ENCODE measurements at places on chromosomes 11 and 22.

DNA sequence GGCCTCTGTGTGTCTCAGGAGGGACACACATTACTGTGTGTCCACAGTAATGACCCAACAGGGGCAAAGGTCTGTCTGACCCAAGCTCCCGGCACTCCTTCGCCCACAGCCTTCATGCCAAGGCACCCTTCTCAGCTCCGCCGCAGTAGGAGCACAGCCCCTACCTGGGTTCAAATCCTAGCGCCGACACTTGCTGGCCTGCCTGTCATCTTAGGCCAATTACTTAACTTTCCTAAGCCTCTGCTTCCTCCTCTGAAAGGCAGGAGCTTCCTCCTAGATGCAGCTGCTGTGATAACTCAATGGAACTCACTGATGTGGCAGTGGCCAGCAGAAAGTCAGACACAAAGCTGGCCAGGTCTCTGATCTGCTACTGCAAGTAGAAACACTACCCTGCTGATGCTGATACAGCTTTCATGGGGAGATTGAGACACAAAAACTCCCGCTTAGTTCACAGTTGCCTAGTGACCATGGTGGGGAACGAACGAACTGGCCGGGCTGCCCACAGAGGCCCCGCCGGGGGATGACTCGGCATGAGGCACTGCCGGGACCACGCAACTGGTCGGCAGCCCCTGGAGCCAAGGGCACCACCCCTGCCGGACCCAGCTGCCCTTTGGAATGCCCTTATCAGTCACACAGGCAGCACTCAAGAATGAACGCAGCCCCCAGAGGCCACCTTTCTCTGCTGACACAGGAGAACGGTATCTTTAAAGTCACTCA lies 8.1 kb downstream of the EHD1 start:
- no peaks in the 10 kb centered on the region for H3K27me3 ChIP-seq
- H3K27ac ChIP-seq, result peak overlapping the region; percentile 93
- peak; percentile 36 for DNase-seq
- H3K36me3 ChIP-seq, result peaks cover 5% of the 10 kb centered on the region

GRCh38 chr11:126113012-126113411 lies 50.3 kb upstream of the CDON start:
- H3K4me1 ChIP-seq, result peaks cover 38% of the 10 kb centered on the region
- DNase-seq, result no peak
- peak overlapping the region; percentile 85 for H3K27ac ChIP-seq
- H3K4me3 ChIP-seq, result no peak overlapping the region
- no peaks in the 10 kb centered on the region for H3K36me3 ChIP-seq

DNA sequence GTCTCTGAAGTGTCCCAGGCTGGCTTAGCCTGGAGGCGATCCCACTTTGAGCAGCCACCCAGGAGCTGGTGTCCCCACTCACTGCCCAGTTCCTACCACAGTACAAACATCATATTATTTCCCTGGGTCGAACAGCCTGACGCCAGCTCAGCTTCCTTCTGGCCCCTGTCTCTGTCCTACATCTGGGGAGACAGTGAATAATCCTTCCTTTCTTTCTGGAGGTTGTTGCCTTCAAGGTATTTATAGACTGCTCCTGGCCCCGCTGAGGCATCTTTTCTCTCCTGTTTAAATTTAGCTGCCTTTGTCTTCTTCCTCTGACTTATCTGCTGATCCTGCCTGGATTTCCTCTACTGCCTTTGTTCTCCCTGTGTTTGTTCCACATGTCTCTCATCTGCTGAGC lies 56.8 kb upstream of the LRRC55 start:
- no peaks in the 10 kb centered on the region for H3K36me3 ChIP-seq
- no peak for DNase-seq
- H3K27me3 ChIP-seq, result no peaks in the 10 kb centered on the region
- no peak overlapping the region for H3K4me3 ChIP-seq

GRCh38 chr11:132361011-132361550 lies 990.7 kb downstream of the NTM start:
- H3K27me3 ChIP-seq, result no peaks in the 10 kb centered on the region
- DNase-seq, result no peak
- H3K4me3 ChIP-seq, result no peak overlapping the region
- no peaks in the 10 kb centered on the region for H3K36me3 ChIP-seq
- no peaks in the 10 kb centered on the region for H3K4me1 ChIP-seq

- H3K27me3 ChIP-seq, result no peaks in the 10 kb centered on the region
- peaks cover 12% of the 10 kb centered on the region for H3K4me1 ChIP-seq
- DNase-seq, result no peak
- no peak overlapping the region for H3K27ac ChIP-seq
- no peak overlapping the region for H3K4me3 ChIP-seq
Observed at GRCh38 chr11:36360318-36360717, 64.2 kb downstream of the PRR5L start.

- no peak for DNase-seq
- peak overlapping the region; percentile 1 for H3K27ac ChIP-seq
- no peaks in the 10 kb centered on the region for H3K36me3 ChIP-seq
- no peak overlapping the region for H3K4me3 ChIP-seq
Observed at GRCh38 chr11:114122686-114123085, 63.2 kb downstream of the ZBTB16 start.

DNA sequence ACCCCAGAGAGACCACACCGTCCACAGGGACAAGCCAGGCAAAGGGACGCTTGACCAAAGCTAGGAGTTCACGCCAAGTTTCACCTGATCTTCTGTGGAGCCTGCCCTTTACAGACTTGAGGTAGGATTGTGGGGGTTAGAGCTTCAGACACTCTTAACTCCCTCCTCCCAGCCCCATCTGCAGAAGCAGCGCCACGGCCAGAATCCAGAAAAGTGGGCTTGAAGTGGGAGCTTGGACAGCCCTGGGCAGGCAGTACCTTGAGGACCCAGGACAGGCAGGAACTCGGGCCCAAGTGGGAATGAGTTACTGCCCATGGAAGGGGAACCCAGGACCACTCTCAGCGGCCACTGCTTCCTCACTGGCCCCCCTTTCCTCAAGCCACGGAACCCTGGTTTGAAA lies 695.9 kb downstream of the TBC1D22A start:
- no peaks in the 10 kb centered on the region for H3K36me3 ChIP-seq
- H3K27me3 ChIP-seq, result no peaks in the 10 kb centered on the region
- no peak overlapping the region for H3K4me3 ChIP-seq
- DNase-seq, result no peak

DNA sequence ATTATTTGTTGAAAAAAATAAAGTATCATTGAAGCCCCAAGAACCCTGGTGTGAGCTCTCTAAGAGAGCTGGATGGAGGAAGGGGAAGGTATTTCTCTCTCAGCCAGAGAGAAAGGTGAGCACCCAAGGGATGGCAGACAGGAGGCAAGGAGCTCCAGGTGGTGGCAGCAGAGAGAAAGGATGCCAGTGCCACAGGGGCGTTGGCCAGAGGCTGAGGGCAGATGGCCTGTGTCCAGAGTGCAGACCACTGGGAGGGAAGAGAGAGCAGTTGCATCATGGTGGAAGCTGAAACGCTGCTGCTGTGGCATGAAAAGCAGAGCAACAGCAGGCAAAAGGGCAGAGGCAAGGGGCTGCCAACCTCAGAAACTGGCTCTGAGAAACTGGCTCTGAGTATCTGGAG lies 8.5 kb downstream of the SPON1 start:
- no peaks in the 10 kb centered on the region for H3K36me3 ChIP-seq
- H3K4me3 ChIP-seq, result no peak overlapping the region
- peak; percentile 69 for DNase-seq
- no peak overlapping the region for H3K27ac ChIP-seq
- H3K4me1 ChIP-seq, result peaks cover 2% of the 10 kb centered on the region

DNA sequence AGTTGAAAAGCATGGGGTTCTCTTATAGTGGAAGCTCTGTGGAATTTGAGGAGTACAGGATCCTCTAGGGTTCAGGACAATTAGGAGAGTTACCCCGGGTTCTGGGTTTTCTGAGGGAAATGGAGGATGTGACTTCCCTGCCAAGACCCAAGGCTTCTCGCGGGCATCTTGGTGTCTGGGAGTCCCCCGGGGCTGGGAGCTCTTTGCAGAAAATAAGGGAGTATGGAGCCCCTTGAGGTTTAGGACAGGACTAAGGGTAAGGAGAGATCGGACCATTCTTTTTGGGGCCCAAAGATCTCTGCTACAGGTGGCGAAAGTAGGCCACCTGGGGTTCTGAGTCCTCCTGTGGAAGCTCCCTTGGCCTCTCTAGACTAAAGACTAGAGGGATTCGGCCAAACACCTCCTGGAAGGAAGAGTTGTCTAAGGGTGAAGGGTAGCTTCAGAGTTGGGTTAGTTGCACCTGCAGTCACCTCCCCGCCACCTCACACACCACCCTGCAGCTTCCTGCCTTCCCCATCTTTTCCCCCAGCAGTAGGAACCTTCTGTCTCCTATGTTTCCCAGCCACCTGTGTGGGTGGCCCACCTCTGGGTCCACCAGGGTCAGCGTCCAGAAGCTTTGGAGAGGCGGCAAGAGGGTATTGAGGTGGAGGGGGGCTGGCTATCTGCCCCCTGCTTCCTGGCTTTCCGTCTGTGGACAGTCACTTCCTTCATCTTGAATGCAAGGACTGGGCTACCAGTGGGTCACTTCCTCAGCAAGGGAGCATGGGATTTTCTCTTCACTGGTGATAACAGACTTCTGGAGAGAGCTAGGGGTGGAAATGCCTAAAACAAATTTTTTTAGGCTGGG lies 908 bp downstream of the LIMK2 start:
- H3K27ac ChIP-seq, result peak overlapping the region; percentile 90
- H3K27me3 ChIP-seq, result no peaks in the 10 kb centered on the region
- H3K4me1 ChIP-seq, result peaks cover 5% of the 10 kb centered on the region

GRCh38 chr22:37953062-37953436 lies 352 bp downstream of the C22orf23 start:
- peak overlapping the region; percentile 88 for H3K27ac ChIP-seq
- peak overlapping the region; percentile 94 for H3K4me3 ChIP-seq
- peaks cover 22% of the 10 kb centered on the region for H3K4me1 ChIP-seq
- no peak for DNase-seq
- H3K27me3 ChIP-seq, result peaks cover 10% of the 10 kb centered on the region

DNA sequence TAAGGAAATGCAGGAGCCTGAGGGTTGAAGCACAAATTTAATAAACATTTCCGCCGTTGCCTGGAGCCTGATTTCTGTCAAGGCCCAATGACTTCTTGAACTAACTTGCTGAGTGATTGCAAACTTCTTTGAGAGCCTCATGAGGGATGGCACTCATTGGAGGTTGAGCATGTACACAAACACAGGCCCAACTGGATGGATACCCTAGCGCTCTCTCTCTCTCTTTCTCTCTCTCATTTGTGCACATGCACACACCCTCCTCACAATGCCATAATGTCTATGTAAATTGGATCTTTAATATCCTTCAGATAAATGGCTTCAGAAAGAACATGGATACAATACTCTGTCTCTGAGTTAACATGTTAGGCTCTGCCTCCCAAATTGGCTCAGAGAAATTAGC lies 597.7 kb upstream of the CADM1 start:
- no peak for DNase-seq
- no peaks in the 10 kb centered on the region for H3K27me3 ChIP-seq
- H3K4me1 ChIP-seq, result no peaks in the 10 kb centered on the region
- H3K4me3 ChIP-seq, result no peak overlapping the region

DNA sequence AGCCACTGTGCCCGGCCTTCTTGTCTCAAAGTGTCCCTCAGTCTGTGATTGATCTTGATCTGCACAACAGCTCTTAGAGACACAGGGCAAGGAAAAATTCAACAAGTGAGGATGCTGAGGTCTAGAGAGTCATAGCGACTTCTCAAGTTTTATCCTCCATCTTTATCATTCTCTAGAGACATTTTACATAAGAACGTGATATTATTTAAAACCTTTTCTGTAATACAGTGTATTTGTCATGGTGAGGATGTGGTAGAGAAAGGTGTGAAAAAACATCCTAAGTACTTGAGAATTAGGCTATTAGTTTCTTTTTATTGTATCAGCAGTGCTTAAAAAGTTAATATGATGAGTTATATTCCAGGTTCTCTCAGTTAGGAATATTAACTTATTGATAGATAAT lies 50.2 kb downstream of the EMSY start:
- peaks cover 22% of the 10 kb centered on the region for H3K4me1 ChIP-seq
- H3K36me3 ChIP-seq, result peaks cover 19% of the 10 kb centered on the region
- no peaks in the 10 kb centered on the region for H3K27me3 ChIP-seq

DNA sequence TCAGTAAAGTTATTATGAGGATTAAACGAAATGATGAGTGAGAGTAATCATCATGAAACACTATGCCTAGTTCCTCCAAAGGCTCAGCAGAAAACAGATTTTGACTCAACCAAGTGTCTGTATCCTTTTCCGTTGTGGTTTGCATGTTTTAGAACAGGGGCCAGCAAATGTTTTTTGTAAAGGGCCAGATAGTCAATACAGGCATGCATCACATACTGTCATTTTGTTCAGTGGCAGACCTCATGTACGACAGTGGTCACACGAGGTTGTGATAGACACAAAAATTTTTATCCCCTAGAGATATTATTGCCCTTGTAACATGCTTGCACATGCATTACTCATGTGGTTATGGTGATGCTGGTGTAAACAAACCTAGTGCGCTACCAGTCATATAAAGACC lies 81.9 kb upstream of the SLC25A18 start:
- DNase-seq, result no peak
- H3K36me3 ChIP-seq, result no peaks in the 10 kb centered on the region
- no peak overlapping the region for H3K27ac ChIP-seq
- no peaks in the 10 kb centered on the region for H3K4me1 ChIP-seq

DNA sequence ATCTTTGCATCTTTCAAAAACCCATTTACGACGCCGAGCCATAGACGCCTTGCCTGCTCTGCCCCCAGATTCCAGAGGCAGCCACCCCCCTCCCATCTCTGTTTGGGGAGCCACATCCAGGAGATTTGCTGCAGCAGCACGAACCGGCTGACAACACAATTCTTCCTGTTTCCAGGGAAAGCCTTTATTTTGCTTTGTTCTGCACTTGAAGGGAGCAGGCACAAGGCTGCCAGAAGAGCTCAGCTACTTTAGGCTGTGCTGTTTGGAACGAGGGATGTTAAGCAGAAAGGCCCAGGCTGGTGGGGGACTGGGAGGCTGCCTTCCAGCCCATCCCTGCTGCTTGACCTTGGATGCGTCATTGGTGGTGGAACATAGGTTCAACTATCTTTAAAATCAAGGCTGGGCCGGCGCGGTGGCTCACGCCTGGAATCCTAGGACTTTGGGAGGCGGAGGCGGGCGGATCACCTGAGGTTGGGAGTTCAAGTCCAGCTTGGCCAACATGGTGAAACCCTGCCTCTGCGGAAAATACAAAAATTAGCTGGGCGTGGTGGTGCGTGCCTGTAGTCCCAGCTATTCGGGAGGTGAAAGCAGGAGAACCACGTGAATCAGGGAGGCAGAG lies 243.9 kb downstream of the MIAT start:
- H3K4me3 ChIP-seq, result no peak overlapping the region
- H3K36me3 ChIP-seq, result no peaks in the 10 kb centered on the region
- H3K27ac ChIP-seq, result no peak overlapping the region
- no peaks in the 10 kb centered on the region for H3K4me1 ChIP-seq
- H3K27me3 ChIP-seq, result peaks cover 46% of the 10 kb centered on the region
- DNase-seq, result no peak

DNA sequence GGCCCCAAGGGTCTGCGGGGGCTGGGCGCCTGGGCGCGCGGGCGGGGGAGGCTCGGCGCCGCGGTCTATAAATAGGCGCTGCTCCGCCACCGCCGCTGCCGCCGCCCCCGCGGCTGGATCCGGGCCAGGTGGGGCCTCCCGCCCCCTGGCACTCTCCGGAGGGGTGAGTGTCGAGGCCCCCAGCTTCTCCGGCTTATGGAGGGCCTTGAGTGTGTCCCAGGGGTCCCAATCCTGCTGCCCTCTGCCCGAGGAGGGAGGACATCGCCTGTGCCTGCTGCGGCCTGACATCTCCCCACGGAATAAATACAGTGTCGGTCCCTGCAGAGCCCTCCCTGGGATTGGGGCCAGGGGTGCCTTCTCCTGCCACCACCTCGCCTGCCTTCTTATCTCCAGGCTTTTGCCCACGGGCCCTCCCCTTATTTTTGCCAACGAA lies 4.3 kb upstream of the GP1BB start:
- H3K4me3 ChIP-seq, result peak overlapping the region; percentile 71
- DNase-seq, result no peak
- H3K27me3 ChIP-seq, result peaks cover 89% of the 10 kb centered on the region

Measured in transverse colon (tissue), 4 donors.